ENCODE measurements at places on chromosomes 11 and 22. TPM values are rescaled to one million over a fixed set of nuclear protein-coding genes. Genes with fewer than 3 reads are reported as not detected.

The MMP8 gene
- total RNA-seq: not detected

The OR51B4 gene
- total RNA-seq: 0.17 TPM

GRCh38 chr11:81220146-81220895 is 1513.3 kb downstream of the FAM181B start:
- DNase-seq: no peak
- H3K27me3 ChIP-seq: no peaks in the 10 kb centered on the region
- H3K4me1 ChIP-seq: no peaks in the 10 kb centered on the region
- no peaks in the 10 kb centered on the region for H3K36me3 ChIP-seq
- no peak overlapping the region for H3K27ac ChIP-seq

DNA sequence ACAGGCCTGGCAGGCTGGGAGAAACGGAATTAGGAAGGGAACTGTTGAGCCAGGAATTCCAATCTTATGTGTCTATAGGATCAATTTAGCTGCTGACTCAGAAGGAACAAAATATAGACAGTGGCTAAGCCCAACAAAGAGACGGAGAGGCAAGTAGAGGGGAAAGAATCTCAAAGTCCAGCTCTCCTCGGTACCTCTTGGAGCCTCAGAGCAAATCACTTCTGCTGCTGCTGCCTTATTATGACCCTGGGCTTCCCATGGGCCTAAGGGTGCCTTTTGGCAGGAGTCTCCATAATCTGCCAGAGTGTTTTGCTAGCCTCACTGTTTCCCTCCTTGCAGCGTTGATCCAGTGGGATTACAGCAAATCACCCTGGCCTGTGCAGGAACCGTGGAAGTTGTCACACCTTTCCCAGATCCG is 31.7 kb downstream of the PAX6 start:
- no peak overlapping the region for H3K4me3 ChIP-seq
- no peaks in the 10 kb centered on the region for H3K36me3 ChIP-seq
- no peaks in the 10 kb centered on the region for H3K27me3 ChIP-seq
- peaks cover 5% of the 10 kb centered on the region for H3K4me1 ChIP-seq

GRCh38 chr22:30430933-30431332 is 5.4 kb downstream of the MTFP1 start:
- H3K27ac ChIP-seq: no peak overlapping the region
- H3K36me3 ChIP-seq: peaks cover 21% of the 10 kb centered on the region
- no peak for DNase-seq
- no peak overlapping the region for H3K4me3 ChIP-seq
- no peaks in the 10 kb centered on the region for H3K27me3 ChIP-seq

DNA sequence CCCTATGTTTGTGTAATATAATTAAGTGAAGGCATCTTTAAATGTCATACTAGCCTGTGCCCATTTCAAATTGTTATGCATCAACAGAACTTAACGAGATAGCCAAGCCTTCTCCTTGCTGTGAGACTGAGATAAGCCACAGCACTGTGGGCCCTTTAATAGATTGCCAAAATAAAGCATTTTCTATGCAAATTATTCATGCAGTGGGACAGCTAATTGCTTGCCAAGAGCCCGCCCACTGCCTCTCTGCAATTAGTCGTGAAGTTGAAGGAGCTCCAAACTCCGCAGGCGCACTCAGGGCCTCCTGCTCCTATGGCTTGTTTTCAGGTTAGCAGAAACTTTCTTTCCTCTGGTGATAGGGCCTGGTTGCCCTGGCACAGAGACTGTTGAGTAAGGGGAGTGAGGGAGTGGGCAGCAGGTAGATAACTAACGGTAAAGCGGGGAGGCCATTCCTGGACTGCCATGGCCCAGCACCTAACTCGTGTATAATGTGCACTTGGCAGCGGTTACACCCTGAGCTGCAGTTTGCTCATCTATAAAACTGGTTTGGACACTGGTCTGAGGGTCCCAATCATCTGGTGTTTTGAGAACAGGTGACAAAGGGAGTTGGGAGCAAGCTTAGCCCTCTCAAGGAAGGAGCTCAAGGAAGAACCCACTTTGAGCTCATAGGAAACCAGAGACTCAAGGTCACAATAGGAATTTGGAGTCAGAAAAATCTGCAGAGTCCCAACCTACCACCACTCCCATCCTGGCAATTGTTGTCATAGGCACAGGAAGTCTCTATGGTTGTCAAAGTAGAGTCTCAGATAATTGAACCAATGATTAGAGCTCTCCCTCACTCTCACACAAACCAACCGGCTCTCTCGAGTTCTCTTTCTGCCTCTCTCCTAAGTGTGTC is 33.9 kb upstream of the RIC3 start:
- H3K27ac ChIP-seq: no peak overlapping the region
- no peak overlapping the region for H3K4me3 ChIP-seq
- peaks cover 3% of the 10 kb centered on the region for H3K27me3 ChIP-seq
- no peaks in the 10 kb centered on the region for H3K36me3 ChIP-seq
- no peak for DNase-seq

DNA sequence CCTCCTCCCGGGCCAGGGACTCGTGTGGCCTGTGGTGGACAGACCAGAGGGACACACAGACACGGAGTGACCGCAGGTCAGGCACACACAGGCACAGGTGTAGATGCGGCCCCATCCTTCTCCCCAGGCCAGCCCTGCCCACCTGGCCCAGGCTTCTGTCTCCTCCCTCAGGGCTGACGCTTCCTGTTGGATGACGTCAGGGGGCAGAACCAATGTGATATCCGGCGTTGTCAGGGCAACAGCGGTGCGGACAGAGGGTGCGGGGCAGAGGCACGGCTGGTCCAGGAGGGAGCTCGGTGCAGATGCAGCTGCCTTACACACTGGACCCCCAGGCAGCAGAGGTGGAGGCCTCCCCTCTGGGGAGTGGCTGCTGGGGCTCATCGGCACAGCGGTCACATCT is 2.9 kb upstream of the TUBGCP6 start:
- H3K27ac ChIP-seq: no peak overlapping the region
- H3K36me3 ChIP-seq: peaks cover 61% of the 10 kb centered on the region
- H3K4me3 ChIP-seq: no peak overlapping the region
- no peak for DNase-seq
- H3K27me3 ChIP-seq: no peaks in the 10 kb centered on the region
- H3K4me1 ChIP-seq: peaks cover 69% of the 10 kb centered on the region

- H3K36me3 ChIP-seq: no peaks in the 10 kb centered on the region
- no peak overlapping the region for H3K4me3 ChIP-seq
- no peak overlapping the region for H3K27ac ChIP-seq
- H3K27me3 ChIP-seq: no peaks in the 10 kb centered on the region
- H3K4me1 ChIP-seq: no peaks in the 10 kb centered on the region
- no peak for DNase-seq
Observed at GRCh38 chr11:132187814-132188213, 817.4 kb downstream of the NTM start.
